Activated CD4-positive, alpha-beta memory T cell treated with anti-CD3 and anti-CD28 coated beads for 36 hours (primary cell): ENCODE measurements at places on chromosomes 2 and 18. TPM values are rescaled to one million over a fixed set of nuclear protein-coding genes. Genes with fewer than 3 reads are reported as not detected.

Gene RFX8
- 0.90 TPM for total RNA-seq

Gene EFEMP1
- total RNA-seq, result not detected

Gene SAG
- 0.27 TPM for total RNA-seq

Gene RTP5
- total RNA-seq, result 0.12 TPM

Gene SKA1
- total RNA-seq, result 46.0 TPM

Gene ANKRD23
- total RNA-seq, result 7.6 TPM

Gene NTSR2
- not detected for total RNA-seq

Gene SOCS6
- total RNA-seq, result 0.75 TPM
